ENCODE measurements at places on chromosomes 13 and 19. TPM values are rescaled to one million over a fixed set of nuclear protein-coding genes. Genes with fewer than 3 reads are reported as not detected.

- no peak for DNase-seq
These were observed 245.2 kb downstream of the DLEU7 start for GRCh38 chr13:50598338-50598737.

- DNase-seq, result no peak
These were observed 186.7 kb downstream of the RFC3 start for GRCh38 chr13:34004676-34005075.

GRCh38 chr13:32019612-32020233 lies 11.9 kb upstream of the FRY start:
- no peak for DNase-seq

- DNase-seq, result peak; percentile 54
These were observed 74.5 kb upstream of the RAP2A start for GRCh38 chr13:97359181-97360057.

DNA sequence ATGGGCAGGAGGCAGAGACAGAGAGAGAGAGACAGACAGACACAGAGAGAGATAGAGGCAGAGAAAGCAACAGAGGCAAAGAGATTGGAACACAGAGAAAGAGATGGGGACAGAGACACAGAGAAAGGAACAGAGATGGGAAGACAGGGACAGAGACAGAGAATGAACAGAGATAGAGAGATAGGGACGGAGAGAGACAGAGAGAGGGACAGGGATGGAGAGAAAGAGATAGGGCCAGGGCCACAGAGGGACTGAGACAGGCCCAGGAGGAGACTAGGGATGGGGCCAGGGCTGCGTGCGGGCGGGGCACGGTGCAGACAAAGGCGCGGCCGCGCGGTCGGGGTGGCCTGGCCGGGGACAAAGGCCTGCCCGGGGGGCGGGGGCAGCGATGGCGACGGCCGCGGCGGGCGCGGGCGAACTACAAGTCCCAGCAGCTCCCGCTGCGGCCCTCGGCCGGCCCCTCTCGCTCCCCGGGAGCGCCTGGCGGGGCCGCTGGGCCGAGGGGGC lies at the start of gene ZNF358:
TSS of gene ZNF358 (plus strand) at position 459 of the 507 bp plus-strand sequence. CDS start 3,140 bp downstream, outside the sequence.
- DNase-seq, result peak; percentile 36

DNA sequence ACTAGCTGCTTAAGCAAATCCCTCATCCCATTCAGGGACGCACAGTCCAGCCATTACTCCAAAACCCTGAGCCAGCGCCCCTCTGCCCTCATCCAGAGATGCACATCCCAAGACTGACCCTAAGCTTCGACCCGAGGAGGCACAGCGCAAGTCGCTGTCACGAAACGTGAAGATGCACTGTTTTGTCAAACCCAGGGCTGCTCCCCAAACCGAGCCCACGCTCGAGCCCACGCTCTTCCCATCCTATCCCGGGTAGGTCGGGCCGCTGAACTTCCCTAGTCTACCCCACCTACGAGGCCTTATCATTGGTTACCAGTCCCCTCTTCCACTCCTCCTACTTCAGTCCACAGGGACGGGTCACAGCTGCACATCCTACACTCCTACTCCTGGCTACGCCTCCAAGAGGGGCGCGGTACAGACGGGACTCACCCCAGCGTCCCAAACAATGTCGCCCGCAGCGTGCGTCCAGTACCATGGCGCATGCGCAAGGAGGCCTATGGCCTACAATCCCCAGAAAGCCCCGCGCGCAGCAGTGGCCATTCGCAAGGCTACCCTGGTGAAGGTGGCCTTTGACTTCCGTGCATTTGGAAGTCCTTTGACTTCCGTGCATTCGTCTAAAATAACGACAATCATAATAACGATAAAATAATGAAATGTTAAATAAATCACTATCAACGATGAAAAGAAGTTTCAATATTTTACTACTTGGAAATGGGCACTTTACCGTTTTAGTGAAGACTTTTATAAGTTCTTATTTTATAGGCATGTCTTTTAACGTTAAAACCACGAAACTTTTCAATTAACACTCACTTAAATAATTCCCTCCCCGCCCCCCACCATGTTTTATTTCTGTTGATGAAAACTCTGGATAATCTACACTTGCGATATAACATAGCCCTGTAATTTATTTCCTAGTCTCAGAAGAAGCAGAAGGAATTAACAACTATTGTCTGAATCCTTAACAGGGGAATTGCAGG lies at the start of gene ZNF285:
TSS of gene ZNF285 (minus strand) at position 470 of the 977 bp plus-strand sequence. CDS start 4,395 bp downstream, outside the sequence.
- DNase-seq, result peak; percentile 85

- DNase-seq, result no peak
These were observed 25.6 kb downstream of the UBXN6 start for GRCh38 chr19:4431808-4432674.

GRCh38 chr19:3348042-3348441 lies 18.3 kb upstream of the NFIC start:
- no peak for DNase-seq

FLT1 gene
- 42.9 TPM for total RNA-seq

ACER1 gene
- not detected for total RNA-seq
